ENCODE measurements at places on chromosomes 4 and X.
A peak's percentile ranks its signal among the peaks of the same experiment; 100 is the strongest.

DNA sequence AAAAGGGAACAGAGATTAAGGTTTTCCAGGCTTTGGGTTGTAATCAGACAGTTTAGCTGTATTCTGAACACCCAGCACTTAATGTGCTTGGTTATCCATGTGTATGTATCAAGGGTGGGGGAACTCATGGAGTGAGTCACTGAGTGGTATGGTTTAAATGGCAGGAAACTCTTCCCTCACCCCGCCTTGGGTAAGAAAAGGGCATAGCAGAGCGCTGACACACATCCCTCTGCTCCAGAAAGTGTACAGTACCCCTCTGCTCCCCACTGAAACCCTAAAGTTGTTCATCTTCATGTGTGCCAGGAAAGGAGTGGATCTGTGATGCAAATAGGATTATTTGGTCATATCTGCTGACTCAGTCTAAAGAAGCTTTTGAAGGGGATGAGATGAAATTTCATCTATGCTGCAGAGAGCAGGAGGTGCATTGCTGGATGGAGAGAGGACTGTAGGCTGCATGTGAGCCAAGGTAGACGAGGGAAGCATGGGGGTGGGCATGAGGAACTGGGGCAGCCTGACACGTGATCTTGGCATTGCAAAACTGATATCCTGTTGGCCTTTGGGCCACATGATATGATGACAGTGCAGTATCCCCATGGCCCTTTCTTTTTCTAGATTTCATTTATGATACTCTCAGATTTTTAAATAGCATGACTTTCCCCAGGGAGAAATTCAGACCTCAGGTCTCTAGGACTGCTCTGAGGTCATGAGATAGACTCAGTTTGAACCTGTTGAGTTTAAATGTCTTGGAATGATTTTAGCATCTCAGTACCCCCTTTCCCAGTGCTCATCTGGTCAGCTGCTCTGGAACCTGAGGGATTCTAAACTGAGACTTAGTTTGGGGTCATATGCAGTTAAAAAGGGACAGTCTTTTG lies 84.8 kb downstream of the TMEM164 start:
- peak; percentile 88 for DNase-seq

DNA sequence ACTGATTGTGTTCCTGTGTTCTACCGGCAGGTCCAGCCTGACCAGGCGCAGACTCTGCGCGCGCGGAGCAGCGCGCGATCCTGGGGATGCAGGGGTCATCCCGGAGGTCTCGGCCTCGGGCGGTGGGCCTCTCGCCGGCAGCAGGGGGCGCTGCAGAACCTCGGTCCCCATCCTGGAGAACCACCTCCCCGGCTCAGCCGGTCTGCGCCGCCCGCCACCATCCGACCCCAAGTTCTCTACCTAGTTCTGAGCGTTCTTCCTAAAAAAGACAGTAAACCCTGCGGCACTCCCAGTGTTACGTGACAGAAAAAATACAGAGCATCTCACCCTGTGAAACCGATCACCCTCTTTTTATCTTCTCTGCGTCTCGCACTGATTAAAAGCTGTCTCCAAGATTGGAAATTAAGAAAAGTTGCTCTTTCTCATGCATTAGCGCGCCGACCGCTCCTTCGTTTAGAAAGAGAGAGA lies 1.6 kb downstream of the TRPC3 start:
- DNase-seq = no peak

- no peak for DNase-seq
Observed at GRCh38 chr4:8641256-8641655, 48.7 kb downstream of the CPZ start.

DNA sequence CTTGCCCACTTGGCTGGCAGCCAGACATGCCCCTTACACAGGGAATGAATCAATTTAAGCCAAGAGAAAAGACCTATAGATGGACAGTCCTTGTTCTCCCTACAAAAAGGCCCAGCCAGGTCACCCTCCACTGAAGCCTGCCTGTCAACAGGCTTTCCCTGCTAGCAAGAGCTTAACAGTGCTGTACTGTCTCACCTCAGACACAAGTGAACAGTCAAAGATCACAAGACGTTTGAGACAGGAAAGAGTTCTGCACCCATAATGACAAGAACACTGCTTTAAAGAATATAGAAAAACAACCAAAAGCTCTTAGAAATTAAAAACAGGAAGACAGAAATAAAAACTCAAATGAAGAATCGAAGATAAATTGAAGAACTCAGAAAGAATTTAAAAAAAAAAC lies 4.6 kb downstream of the RNF175 start:
- DNase-seq = no peak

DNA sequence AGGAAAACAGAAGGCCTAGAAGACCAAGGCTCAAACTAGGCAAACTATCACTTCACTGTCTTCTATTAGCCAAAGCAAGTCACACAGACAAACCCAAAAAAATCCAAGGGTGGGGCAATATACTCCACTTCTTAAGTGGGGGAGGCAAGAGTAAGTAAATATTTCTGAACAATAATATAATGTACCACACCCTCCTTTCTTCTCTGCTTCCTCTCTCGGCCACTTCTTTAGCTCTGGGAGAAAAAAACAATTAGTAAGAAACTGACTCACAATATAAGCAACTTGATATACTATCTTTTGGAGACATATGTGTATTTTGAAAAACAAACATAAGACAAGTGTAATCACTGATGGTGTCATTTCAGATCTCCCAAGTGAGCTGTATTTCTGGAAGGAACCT lies 14.8 kb downstream of the DCAF8L1 start:
- DNase-seq = no peak

DNA sequence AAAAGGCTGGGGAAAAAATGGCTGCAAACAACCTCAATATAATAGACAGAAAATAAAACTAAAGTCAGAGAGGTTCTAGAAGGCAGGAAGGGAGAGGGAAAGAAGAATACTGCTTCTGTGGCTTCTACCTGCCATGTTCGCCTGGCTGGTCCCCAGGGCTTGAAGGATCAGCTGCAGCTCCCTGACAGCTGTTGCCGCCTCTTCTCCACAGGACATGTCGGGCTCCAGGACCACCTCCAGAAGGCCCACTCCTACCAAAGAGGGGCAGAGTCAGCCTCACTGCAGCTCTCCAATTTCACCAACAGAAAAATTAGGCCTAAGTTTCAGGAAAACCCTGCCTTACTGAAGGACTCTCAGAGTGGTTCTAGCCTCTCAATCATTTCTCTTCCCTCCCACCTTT lies 44.9 kb downstream of the GATB start:
- DNase-seq = no peak

DNA sequence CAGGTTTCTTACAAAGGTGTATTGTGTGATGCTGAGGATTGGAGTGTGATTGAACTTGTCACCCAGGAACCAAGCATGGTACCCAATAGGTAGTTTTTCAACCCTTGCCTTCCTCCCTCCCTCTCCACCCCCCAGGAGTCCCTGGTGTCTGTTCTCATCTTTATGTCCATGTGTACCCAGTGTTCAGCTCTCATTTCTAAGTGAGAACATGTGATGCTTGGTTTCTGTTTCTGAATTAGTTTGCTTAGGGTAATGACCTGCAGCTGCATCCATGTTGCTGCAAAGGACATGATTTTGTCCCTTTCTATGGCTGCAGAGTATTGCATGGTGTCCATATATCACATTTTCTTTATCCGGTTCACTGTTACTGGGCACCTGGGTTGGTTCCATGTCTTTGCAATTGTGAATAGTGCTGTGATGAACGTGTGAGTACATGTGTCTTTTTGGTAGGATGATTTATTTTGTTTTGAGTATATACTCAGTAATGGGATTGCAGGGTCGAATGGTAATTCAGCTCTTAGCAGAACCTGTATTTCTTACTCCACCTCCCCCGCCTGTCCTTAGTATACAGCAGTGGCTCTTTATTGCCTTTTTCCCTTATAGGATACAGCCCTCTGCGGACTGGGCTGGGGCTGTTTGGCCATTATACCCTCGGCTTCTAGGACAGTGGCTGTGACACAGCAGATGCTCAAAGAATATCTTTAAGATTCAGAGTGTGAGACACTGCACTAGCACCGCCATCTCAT lies 145.4 kb downstream of the PTTG2 start:
- no peak for DNase-seq

DNA sequence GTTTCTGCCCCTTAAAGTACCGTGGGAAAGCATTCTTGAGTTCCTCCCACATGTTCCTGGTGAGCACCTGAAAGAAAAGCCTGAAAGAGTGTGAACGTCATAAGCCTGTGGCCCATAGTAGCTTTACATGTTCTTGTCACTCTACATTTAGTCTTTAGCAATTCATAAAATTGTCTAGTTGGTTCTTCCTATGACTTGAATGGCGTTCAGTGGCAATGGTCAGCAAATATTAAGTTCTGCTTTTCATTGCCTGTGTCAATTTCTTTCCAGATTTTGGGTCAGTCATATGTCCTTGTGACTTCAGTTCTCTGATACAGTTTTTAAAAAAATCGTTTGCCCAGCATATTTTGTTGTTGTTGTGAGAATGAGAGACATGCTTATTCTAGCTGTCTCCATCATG lies 650.0 kb upstream of the BOD1L1 start:
- DNase-seq = no peak

DNA sequence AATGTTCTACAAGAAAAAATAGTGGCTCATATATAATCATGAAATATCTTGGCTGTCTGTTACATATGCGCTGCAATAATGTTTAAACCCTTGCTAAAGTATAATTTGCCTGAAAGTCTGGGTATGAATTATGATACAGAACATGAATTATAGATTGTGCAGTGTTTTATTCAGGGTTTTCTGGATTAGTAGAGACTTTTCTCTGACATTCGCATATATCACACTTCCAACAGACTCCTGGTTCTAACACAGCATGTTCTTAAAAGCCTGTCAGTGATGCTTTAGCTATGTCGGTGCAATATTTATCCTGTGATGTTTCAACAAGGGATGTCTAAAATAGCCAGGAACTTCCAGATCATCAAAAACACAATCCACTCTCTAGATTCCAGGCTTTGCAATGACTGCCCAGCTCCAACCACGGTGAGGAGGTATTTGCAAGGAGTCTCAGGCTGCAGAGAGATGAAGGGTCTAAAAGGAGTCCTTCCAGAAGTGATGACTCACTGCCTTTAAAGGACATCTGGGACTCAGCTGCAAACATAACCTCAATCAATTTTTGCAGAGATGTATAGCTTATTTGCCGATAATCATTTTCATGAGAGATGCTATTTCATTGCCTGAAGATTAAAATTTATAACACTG lies 69.4 kb downstream of the RWDD4 start:
- DNase-seq = no peak

- peak; percentile 18 for DNase-seq
Observed at GRCh38 chr4:19177616-19178015, 1074.1 kb upstream of the SLIT2 start.

DNA sequence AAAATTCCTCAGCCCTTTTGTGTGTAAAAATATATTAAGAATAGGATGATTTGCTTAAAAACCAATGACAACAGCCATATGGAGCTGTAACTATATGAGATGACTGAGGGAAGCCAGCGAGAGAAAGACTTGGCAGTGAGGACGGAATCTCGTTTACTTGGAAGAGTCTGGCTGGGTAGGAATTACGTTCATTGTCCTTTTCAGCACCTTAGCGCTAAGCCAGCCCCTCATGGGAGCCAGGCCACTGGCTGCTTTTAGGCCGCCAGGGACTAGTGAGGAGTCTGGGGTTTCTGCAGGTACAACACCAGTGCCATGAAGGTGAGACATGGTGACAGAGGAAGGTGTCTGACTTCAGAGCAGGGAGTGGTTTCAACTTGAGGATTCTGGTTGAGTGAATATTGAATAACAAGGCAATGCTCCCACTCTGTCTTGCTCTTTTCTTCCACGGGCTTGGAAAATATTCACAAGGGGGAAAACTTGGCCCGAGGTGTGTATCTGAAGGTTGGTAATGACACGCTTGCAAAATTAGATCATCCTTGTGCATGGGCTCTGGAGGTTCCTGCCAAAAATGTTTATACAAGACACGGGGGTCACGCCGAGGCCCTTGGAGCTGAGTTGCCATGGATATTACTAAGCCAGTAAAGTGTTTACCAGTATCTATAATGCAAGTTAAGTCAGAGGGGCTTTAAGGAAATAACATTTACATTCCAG lies 17.4 kb downstream of the KLF3 start:
- no peak for DNase-seq

GRCh38 chrX:23616361-23616760 lies 50.9 kb upstream of the PRDX4 start:
- peak; percentile 7 for DNase-seq

- no peak for DNase-seq
Observed at GRCh38 chrX:15943391-15943790, 88.8 kb upstream of the AP1S2 start.

DNA sequence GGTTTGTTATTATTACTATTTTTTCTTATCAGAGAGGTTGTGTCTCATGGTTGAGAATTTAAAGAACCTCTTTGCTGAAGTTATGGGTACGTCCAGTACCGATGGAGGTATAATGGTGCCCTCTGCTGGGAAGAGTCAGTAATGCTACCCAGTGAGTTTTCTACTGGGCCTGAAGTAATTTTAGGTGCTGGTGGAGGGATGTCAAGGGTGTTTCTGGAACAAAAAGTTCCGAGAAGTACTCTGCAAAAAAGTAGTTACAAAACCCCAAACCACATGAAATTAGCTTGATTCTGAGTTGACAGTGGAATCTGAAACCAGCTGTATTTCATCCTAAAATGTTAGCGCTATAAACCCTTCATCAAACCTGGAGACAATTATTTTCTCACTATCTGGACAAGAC lies 102.5 kb upstream of the MID1 start:
- DNase-seq = peak; percentile 8

DNA sequence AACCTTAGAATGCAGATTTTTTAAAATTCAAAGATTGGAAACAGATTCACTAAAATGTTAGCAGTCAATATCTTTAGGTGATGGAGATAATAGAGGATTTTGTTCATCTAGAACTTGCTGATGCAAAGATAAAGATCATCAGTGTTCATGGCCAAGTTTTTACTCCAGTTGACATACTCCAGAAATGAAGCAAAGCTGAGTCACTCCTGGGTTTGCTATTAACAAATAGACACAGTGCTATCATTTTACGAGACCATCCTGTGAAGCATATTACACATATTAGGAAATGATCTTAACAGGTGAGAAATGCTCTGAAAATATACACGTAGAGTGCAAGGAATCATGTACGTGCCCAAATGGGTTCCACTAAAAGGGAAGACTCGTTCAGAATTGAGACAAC lies 170.6 kb upstream of the FAM9B start:
- peak; percentile 39 for DNase-seq

DNA sequence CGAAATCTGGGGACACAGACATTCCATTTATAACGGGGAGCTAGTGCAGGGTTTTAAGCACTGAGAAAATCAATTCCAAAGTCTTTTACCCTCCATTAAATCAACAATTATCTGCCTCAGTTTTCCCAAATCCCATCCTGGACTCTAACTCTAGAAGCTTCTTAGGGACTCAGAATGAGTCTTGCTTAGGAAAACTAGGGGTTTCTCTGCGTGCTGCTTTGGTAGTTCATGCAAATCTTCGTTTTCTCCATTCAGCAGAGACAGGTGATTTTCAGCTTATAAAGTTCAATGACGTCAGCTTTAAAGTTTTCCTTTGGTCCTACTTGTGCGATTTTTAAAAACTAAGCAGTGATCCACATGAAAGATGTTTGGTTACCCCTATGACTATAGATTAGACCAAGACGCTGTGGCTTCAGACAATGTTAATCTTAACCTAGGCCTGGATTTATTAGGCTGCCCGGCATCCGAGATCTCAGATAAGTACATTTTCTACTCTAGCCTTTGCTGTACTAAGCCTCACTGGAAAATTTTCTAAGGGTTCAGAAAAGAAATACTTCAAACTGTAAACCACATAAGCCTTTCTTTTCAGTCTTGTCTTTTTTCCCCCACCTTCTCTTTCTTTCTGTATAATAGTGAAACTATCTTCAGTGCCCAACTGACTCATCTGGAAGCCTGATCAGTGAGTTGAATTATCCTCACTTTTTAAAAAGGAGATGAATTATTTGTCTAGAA lies 121.4 kb upstream of the GATB start:
- no peak for DNase-seq

Data from RCC 7860 (cell line).